Uterus (tissue), 4 donors: ENCODE measurements at places on chromosomes 6 and 20. TPM values are rescaled to one million over a fixed set of nuclear protein-coding genes. Genes with fewer than 3 reads are reported as not detected.
A peak's percentile ranks its signal among the peaks of the same experiment; 100 is the strongest.

The YWHAB gene
- 95.0 TPM for total RNA-seq

The COL21A1 gene
- 27.7 TPM for total RNA-seq

The DPPA5 gene
- not detected for total RNA-seq

DNA sequence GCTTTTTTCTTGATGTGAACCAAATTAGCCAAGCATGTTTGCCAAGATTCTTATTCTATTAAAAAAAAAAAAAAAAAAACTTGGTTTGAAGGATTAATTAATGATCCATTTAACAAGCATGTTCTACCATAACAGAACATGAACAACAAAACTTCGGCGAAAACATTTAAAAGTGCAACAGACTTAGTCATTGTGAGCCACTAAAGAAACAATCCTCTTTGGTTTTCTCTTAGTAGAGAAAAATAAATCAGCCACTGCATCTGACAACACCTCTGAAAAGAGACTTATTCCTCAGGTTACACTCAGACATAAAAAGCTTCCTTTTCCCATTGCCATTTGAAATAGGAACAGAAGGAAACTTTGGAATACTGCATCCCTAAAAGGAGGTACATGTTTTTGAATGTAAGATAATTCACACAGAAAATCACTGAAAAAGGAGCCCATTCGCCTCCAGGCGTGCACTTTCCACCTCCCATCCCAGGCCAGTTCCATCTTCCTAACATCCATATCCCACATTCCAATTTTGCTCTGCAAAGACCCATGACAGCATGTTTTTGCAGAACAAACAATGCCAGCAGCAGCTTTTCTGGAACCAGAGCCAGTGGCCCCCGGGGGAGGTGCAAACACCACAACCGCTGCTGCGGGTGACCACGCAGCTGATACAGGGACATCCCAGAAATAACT is 79.5 kb downstream of the ZMYND8 start:
- peaks cover 10% of the 10 kb centered on the region for H3K4me1 ChIP-seq
- H3K27me3 ChIP-seq, result no peaks in the 10 kb centered on the region
- H3K36me3 ChIP-seq, result no peaks in the 10 kb centered on the region
- no peak overlapping the region for H3K4me3 ChIP-seq
- peak; percentile 67 for DNase-seq
- H3K27ac ChIP-seq, result peak overlapping the region; percentile 77

DNA sequence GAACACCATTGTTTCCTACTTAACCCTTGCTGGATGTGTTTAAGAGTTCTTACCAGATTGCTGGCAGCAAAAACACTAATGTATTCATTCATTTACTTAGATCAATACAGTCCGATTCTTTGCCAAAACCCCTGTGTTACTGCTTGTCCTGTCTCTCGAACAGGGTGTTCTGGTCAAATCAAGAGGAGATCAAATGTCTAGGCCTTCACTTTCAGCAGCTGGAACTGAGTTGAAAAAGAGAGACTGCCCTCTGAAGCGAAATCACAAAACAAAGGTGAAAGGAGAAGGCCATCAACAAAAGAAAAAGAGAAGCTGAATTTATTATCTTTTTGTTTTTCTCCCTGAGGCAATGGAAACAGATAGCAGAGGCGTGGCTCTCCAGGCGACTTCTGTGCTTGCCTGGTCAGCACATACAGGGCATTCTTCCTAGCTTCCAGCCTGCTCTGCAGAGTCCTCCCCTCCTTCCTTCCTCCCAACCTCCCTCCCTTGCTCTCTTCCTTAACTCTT is 44.1 kb upstream of the GCM1 start:
- no peaks in the 10 kb centered on the region for H3K4me1 ChIP-seq
- DNase-seq, result no peak
- H3K4me3 ChIP-seq, result no peak overlapping the region
- no peaks in the 10 kb centered on the region for H3K27me3 ChIP-seq

DNA sequence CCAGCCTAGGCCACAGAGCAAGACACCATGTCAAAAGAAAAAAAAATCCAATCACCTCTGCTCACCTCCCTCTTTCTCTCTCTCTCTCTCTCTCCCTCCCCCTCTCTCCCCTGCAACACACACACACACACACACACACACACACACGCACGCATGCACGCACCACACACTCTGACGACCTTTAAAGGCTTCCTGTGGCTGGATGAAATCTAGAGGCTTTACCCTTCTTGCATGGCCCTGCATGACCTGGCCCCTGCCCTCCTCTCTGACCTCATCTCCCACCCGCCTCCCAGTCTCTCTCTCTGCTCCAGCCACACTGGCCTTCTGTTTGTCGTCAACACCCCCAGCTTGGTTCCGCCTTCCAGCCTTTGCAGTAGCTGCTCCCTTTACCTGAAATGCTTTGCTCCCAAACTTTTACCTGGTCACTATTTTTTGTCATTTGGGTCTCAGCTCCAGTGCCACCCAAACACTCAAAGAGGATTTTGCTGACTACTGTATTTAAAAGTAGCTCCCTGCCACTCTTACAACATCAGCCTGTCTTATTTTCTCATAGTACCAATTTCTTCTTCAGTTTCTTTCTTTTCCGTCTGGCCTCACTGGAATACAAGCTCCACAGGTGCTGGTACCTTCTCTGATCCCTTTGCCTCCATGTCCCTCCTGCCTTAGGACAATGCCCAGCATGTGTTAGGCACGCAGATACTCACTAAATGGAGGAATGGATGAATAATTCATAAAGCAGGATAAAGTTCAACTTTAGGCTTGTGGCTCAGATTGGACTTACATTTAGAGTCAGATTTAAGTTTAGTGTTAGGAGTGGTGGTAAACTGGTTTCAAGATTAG is 4.3 kb upstream of the LTA start:
- no peak overlapping the region for H3K27ac ChIP-seq
- H3K36me3 ChIP-seq, result no peaks in the 10 kb centered on the region
- H3K4me3 ChIP-seq, result no peak overlapping the region
- no peaks in the 10 kb centered on the region for H3K27me3 ChIP-seq

DNA sequence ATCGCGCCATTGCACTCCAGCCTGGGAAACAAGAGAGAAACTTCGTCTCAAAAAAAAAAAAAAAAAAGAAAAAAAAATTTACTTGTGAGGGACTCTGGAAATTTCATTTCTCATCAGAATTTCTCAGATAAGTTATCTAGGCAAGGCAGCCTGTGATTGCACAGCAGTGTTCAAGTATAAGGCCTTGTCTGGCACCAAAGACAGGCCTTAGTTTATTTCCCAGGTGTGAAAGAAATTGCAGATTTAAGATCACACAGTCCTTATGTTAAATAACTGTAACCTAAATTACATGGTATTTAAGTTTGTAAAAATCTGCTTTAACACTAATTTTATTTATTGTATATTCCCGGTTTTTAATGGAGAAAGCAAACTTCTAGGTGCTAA is 34.8 kb downstream of the HFE start:
- no peaks in the 10 kb centered on the region for H3K36me3 ChIP-seq
- no peak for DNase-seq
- H3K4me1 ChIP-seq, result no peaks in the 10 kb centered on the region

- no peaks in the 10 kb centered on the region for H3K27me3 ChIP-seq
- DNase-seq, result no peak
- H3K4me1 ChIP-seq, result no peaks in the 10 kb centered on the region
- H3K36me3 ChIP-seq, result no peaks in the 10 kb centered on the region
- H3K4me3 ChIP-seq, result no peak overlapping the region
- H3K27ac ChIP-seq, result no peak overlapping the region
These were observed 118.7 kb downstream of the MAP3K5 start for GRCh38 chr6:136673571-136673970.

GRCh38 chr6:33683051-33683571 is 28.4 kb downstream of the UQCC2 start:
- no peak overlapping the region for H3K27ac ChIP-seq
- no peak overlapping the region for H3K4me3 ChIP-seq
- H3K27me3 ChIP-seq, result no peaks in the 10 kb centered on the region
- H3K36me3 ChIP-seq, result no peaks in the 10 kb centered on the region

DNA sequence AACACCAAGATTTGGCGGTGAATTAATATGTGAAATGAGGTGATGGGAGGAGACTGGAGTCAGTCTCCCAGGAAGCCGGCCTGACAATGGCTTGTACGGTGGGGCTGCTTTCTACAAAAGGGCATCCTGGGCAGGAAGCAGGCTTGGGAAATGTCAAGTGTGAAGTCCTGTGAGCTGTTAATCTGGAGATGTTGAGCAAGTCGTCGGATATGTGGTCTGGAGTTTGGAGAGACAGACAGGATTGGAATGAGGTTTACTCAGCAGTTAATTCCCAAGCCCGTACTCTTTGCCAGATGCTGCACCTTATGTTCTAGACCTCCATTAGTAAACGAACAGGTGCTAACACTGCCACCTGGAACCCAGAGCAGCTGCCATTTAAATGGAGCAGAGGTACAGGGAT is 107.7 kb upstream of the FOXC1 start:
- no peak overlapping the region for H3K4me3 ChIP-seq
- H3K36me3 ChIP-seq, result no peaks in the 10 kb centered on the region
- no peaks in the 10 kb centered on the region for H3K27me3 ChIP-seq
- H3K4me1 ChIP-seq, result no peaks in the 10 kb centered on the region
- no peak overlapping the region for H3K27ac ChIP-seq
- DNase-seq, result no peak

GRCh38 chr6:148494226-148494625 is 151.6 kb downstream of the SASH1 start:
- H3K4me1 ChIP-seq, result no peaks in the 10 kb centered on the region
- H3K36me3 ChIP-seq, result no peaks in the 10 kb centered on the region
- no peak for DNase-seq
- no peak overlapping the region for H3K4me3 ChIP-seq
- peak overlapping the region; percentile 27 for H3K27ac ChIP-seq

GRCh38 chr6:31011153-31011552 is 879 bp downstream of the MUC22 start:
- H3K36me3 ChIP-seq, result no peaks in the 10 kb centered on the region
- H3K27me3 ChIP-seq, result no peaks in the 10 kb centered on the region
- DNase-seq, result no peak

DNA sequence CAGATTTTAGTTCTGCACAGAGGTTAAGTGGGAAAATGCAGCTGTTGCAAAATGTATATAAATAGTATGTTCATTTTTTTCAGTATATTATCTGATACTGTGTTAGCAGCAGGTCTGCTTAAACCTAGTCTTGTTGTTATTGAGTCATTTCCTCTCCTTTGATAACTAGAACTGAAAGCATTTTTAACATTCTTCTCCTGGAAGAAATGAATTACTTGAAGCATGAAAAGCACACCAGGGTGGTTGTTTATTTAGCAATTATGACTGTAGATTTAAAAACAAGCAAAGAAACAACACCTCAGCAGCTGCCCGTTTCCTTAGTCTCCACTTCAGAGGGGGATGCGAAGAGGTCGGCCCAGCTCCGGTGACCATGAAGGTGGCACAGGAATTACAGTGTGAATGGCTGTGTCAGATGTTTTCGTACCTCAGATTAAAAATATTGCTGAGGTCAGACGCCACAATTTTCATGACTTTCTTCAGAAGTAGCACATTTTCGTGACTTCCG is 53.5 kb downstream of the GOPC start:
- H3K27me3 ChIP-seq, result no peaks in the 10 kb centered on the region
- H3K27ac ChIP-seq, result no peak overlapping the region
- H3K4me1 ChIP-seq, result no peaks in the 10 kb centered on the region
- H3K36me3 ChIP-seq, result no peaks in the 10 kb centered on the region
- DNase-seq, result no peak

DNA sequence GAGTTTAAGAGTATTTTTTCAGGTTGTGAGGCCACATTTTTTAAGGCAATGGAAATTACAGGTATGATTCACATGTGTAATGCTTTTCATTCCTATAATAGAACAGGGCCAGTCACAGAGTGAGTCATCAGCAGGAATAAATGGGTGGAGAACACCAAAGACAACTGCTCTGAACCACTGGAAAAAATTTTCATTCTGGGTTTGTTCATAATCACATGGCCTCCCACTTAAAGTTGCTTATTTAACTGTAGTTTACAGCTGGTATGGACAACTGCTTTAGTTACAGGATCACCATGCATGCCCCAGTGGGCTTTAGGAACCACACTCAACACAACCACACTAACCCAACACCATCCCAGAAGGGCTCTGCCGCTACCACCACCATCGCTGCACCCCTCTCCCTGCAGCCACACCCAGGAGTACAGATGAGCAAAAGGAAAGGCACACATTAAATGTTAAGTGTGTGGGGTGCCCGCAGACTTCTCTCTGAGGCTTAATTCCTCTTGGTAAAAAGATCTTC is 107.0 kb upstream of the DST start:
- no peak overlapping the region for H3K27ac ChIP-seq
- no peak for DNase-seq
- H3K4me3 ChIP-seq, result no peak overlapping the region
- H3K36me3 ChIP-seq, result no peaks in the 10 kb centered on the region
- no peaks in the 10 kb centered on the region for H3K27me3 ChIP-seq
- no peaks in the 10 kb centered on the region for H3K4me1 ChIP-seq

DNA sequence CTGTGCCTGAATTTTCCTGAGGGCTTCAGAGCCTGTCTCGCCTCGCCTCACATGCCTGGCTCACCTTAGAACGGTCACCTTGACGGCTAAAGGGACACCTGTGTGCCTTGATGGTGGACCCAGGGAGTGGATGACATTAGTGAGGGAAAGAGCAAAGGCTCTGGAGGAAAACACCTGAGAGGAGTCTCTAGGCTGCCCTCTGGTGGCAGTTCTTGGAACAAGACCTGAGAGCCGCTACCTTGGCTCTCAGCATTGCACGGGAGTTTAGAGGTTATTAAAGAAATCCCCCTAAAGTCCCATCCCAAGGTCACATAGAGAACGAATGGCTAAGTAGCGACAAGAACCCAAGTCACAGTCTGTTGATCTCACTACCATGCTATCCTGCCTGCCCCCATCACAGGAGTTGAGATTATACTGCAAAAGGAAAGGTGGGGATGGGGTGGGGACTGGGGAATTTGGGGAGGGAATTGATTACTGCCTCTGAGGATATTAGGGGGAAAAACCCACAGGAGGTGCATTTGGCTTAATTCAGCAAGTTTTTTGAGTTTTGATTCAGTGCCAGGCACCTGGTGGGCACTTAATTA is 7.9 kb upstream of the CDSN start:
- H3K27me3 ChIP-seq, result no peaks in the 10 kb centered on the region
- H3K4me3 ChIP-seq, result no peak overlapping the region
- DNase-seq, result peak; percentile 67
- H3K36me3 ChIP-seq, result no peaks in the 10 kb centered on the region
- H3K27ac ChIP-seq, result no peak overlapping the region

- no peaks in the 10 kb centered on the region for H3K36me3 ChIP-seq
- DNase-seq, result peak; percentile 52
- no peaks in the 10 kb centered on the region for H3K27me3 ChIP-seq
- H3K27ac ChIP-seq, result peak overlapping the region; percentile 94
These were observed 580 bp downstream of the NXT1 start for GRCh38 chr20:23350904-23351838.
